Activated CD8-positive, alpha-beta memory T cell treated with anti-CD3 and anti-CD28 coated beads for 48 hours (primary cell): ENCODE measurements at places on chromosomes 6 and 20.

- DNase-seq = peak; percentile 50
Measured at GRCh38 chr20:19628570-19629134, 129.4 kb upstream of the RIN2 start.

DNA sequence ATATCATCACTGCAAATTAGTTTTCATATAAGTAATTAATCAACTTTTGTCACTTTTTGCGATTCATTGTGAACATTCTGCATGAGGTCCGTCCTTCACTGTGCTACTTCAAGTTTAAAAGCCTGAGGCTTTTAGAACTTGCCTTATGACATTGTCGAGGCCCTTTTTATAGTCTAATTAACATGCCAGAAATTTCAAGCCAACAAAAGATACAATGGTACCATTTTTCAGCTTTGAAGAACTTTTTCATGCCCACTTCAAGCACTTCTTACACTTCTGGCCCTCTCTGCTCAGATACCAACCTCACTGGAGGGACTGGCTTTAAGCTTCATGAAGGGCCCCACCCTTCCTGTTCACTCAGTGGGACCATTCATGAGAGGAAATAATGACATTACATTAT is 323.1 kb downstream of the TPBG start:
- no peak for DNase-seq

- DNase-seq = no peak
Measured at GRCh38 chr6:69696273-69696672, 100.5 kb downstream of the LMBRD1 start.

DNA sequence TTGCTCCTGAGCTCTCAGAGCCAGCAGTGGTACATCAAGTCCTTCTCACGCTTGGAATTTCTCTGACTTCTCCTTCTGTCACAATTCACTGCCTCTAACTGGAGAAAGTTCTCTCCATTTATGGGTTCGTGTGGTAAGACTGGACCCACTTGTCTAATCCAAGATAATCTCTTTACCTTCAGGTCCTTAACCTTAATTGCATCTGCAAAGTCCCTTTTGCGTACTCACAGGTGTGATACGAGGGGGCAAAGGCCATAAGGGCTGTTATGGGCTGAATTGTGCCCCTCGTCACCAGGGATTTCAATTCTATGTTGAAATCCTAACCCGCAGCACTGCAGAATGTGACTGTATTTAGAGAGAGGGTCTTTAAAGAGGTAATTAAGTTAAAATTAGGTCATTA is 27.5 kb upstream of the TBC1D22B start:
- no peak for DNase-seq

GRCh38 chr6:163099621-163100171 is 314.8 kb upstream of the QKI start:
- DNase-seq = no peak

GRCh38 chr6:24929242-24929641 is 6.5 kb downstream of the RIPOR2 start:
- DNase-seq = no peak

DNA sequence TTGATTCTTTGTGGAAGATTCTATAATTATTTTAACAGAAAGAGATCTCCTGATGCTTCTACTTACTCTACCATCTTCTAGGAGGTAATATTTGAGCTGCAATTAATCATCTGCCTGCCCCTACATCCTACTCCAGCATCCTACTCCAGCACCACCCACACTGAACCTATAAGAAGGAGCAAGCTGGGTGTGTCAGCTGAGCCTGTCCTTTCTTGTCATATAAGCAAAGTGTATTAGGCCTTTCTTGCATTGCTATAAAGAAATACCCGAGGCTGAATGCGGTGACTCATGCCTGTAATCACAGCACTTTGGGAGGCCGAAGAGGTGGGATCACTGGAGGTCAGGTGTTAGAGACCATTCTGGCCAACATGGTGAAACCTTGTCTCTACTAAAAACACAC is 84.2 kb upstream of the ARG1 start:
- no peak for DNase-seq

- no peak for DNase-seq
Measured at GRCh38 chr6:75997696-75998095, 74.8 kb downstream of the IMPG1 start.

GRCh38 chr6:27674882-27675281 is 202.0 kb upstream of the ZNF184 start:
- no peak for DNase-seq

DNA sequence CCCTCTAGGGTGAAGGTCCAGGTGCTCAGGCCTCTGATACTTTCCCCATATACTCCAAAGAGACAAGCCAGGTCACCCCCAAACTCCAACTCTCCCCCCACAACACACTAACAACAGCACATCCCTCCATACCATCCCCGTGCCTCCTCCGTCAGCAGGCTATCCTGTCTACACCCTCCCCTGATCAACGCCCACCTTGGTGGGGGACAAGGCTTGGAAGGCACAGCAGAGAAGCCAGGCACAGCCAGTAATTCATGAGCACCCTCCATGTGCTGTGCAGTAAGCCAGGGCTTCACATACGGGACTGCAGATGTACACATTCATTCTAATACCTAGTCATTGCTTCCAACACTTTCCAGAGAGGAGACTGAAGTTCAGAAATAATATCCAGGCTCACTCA is 57.6 kb downstream of the TRERF1 start:
- DNase-seq = no peak

DNA sequence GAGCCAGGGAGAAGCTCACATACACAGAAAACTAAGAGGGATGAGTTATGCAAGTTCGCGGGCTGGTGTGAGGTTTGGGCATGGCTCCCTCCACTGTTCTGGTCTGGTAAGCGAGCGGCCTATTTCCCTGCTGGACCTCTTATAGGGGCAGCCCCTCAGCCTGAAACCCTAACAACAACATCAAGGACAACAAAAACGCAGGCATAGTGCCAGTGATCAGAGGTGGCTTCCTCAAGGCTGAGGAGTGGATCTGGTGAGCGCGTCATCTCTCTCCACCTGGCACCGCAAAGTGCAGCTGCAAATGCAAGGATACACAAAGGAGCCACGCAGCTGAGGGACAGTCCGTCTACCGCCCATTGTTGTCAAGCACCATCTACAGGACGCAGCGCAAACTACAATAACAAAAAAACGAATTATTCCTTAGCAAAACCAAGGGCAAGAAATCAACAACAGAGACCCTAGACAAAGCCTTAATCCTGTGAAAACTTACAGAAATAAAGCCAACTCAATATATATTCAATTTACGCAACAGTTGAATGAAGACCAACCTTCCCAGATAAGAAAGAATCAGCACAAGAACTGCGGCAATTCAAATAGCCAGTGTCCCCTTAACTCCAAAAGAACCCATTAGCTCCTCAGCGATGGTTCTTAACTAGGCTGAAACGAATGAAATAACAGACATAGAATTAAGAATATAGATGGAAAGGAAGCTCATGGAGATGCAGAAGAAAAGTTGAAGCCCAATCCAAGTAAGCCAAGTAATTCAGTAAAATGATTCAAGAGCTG is 9.2 kb upstream of the DEFB110 start:
- DNase-seq = no peak
